HCT116 (cell line): ENCODE measurements at places on chromosomes 2 and 18.
A peak's percentile ranks its signal among the peaks of the same experiment; 100 is the strongest.

- no peak for DNase-seq
These were observed 744.3 kb upstream of the ACVR2A start for GRCh38 chr2:147100406-147101035.

DNA sequence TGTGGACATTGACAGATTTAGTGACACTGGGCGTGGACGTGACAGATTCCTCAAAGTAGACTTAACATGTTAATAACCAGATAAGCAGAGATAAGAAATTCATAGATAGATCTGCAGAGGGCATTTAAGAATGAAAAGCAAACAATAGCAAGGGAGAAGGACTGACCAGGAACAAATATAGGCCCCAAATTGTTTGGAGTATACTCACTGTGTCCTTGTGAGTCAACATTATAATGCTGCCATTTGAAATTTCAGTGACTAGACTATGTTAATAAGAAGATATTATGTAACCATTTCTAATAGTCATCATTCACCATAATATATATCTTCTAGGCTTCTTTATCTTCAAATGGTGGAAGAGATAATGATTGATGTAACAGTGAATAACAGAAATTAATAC lies 78.1 kb upstream of the SLC38A11 start:
- DNase-seq = no peak

- no peak for DNase-seq
These were observed 92.6 kb downstream of the LYPD6 start for GRCh38 chr2:149422991-149423338.

DNA sequence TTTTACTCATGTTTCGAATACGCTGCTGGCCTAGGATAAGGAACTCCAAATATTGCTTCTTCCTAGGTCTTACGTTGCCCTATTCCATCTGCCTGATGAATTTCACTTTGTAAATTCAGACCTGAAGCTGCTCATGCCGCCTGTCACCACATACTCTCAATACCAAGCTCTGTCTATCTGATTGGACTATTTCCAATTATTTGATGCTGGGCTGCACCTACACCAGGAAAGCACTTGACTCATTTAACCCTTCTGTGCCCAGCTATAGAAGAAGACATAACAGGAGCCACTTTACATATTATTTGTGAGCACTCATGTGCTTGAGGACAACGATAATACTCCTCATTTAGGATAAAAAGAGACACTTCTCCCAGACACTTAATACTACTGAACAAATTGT lies 1293.9 kb upstream of the LRRTM1 start:
- peak; percentile 33 for DNase-seq

- DNase-seq = no peak
These were observed 1058.6 kb upstream of the CNTNAP5 start for GRCh38 chr2:122966461-122966860.

DNA sequence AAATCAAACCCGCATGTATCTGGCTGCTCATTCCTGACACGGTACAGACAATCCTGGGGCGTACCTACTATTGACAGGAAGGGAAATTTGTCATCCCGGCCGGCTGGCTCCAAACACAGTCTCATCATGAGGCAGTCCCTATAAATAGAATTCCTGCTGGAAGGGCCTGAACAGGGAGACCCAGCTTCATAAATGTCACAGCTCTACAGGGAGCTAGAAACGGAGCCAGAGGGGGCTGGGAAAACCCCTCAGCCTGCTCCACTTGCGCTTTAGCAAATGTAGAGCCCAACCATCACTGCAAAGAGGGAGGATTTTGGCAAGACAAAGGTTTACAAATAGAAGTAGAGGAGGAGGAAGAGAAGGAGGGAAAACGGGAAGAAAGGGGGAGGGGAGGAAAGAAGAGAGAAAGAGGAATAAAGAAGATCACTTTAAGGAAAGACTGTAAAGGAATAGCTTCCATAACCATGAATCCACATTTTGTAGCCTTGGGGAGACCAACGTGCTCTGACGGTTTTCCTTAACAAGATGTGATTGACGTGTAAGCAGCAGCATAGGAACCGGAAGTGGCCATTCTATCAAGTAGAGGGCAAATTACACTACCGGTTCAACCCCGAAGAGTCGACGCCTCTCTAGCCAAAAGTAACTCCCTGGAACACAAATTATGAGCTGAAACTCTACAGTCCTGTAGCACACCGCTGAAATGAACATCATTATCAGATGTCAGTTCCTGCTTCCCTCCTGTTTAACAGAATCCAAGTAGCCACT lies 56.8 kb upstream of the TTN start:
- DNase-seq = no peak

- no peak for DNase-seq
These were observed 80.8 kb downstream of the NAT8 start for GRCh38 chr2:73561422-73561821.

GRCh38 chr2:145323512-145323911 lies 803.6 kb upstream of the ZEB2 start:
- DNase-seq = peak; percentile 74

DNA sequence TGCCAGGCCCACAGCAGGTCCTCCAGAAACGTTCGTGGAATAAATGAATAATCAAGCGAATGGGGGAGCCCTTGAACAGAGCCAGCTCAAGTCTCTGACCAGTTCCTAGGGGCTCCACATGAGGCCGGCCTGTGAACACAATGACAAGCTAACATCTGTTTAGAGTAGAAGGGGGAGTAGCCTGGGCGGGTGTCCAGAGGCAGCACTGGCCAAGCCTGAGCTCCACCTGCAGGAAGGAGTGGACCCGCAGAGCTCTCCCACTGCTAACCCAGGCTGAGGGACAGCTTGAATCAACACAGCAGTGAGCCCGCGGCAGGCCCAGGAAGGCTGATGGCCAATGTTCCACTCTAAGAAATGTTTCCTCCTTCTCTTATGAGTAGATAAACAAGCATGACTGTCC lies 234.8 kb upstream of the RAB6C start:
- DNase-seq = no peak

DNA sequence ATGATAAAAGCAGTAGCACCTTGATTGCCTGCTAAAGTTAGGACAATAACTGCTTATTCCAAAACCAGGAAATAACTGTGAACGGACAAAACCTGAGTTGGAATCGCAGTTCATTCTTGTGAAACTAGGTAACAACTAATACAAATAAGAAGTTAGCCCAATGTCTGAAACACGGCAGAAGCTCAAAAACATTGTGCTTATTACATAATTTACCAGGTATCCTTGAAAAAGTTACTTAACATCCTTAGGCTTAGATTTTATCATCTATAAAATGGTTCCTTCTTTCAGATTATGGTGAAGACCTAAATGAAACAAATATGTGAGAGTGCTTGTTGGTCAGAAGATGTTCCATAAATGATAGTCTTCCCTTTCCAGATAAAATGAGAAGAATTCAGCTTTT lies 32.4 kb downstream of the RTN4 start:
- no peak for DNase-seq
